Tibial nerve (tissue), 4 donors: ENCODE measurements at places on chromosomes 2 and 18. TPM values are rescaled to one million over a fixed set of nuclear protein-coding genes. Genes with fewer than 3 reads are reported as not detected.

DNA sequence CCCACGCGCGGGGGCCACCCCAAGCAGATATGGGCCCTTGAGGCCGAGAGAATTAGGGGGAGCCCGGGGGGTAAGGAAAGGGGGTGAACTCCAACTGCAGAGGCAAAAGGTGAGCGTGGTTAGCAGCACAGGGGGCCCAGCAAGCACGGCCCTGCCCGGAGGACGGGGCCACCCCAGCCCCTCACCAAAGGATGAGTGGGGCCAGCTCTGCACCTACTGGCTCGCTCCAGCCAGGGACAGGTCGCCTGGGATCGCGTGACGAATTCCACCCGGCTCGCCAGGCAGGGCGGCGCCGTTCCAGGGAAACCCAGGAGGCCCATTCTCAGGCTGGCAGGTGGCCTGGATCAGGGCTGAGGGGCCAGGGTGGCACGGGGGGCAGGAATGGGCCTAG is 38.6 kb downstream of the BIN1 start:
- no peaks in the 10 kb centered on the region for H3K27me3 ChIP-seq
- H3K27ac ChIP-seq: peak overlapping the region; percentile 91
- H3K4me3 ChIP-seq: no peak overlapping the region

GRCh38 chr2:2932692-2933305 is 444.8 kb downstream of the EIPR1 start:
- H3K4me3 ChIP-seq: no peak overlapping the region
- no peak for DNase-seq
- H3K4me1 ChIP-seq: no peaks in the 10 kb centered on the region

DNA sequence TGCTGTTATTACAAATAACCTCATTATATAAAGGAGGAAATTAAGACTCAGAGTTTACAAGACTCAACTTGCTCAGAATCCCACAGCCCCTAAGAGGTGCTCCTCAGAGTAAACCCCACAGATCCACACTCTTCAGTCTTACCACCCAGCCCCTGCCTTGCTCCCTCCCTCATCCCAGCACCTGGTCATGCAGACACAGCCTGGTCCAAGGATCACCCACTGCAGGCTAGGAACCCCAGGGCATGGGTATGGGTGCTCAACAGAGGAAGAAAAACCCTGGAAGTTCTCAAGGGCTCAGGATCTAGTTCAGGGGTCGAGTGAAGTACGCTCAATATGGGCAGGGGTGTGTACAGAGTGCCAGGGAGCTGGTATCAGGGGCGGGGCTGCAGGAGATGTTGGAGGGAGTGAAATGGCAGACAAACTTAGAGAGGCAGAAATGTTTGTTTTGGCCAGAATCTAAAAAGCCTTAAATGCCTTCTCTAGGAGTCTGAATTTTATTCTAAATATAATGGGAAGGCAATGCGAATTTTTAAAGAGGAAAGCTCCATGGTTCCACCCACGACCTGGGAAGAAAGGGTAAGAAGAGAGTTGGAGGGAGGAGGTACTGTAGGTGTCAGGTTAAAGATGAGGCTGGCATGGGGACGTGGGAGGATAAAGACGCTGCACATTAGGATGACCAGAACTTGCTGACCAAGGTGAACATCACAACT is 79.1 kb upstream of the MGAT4A start:
- no peaks in the 10 kb centered on the region for H3K27me3 ChIP-seq
- DNase-seq: no peak
- H3K36me3 ChIP-seq: no peaks in the 10 kb centered on the region

- no peaks in the 10 kb centered on the region for H3K36me3 ChIP-seq
- H3K4me3 ChIP-seq: no peak overlapping the region
- H3K27ac ChIP-seq: no peak overlapping the region
These were observed 205.1 kb downstream of the DNAH7 start for GRCh38 chr2:195863564-195863963.

DNA sequence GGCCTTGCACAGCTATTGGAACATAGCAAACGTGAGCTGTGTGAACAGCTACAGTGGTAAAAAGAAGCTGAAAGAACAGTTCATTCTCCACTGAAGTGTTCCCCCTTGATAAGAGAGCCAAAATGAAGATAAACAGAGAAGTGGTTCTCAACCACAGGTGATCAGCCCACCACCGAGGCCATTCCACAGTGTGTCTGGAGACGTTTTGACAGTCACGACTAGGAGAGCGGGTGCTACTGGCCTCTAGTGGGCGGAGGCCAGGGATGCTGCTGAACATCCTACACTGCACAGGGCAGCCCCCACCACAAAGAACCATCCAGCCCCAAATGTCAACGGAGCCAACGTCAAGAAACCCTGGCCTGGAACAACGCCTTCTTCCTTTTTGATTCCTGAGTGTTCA is 38.4 kb downstream of the ADCY3 start:
- no peaks in the 10 kb centered on the region for H3K36me3 ChIP-seq
- peak overlapping the region; percentile 38 for H3K27ac ChIP-seq
- H3K27me3 ChIP-seq: no peaks in the 10 kb centered on the region
- no peak overlapping the region for H3K4me3 ChIP-seq
- DNase-seq: no peak

- DNase-seq: no peak
- no peak overlapping the region for H3K27ac ChIP-seq
- H3K27me3 ChIP-seq: no peaks in the 10 kb centered on the region
- no peaks in the 10 kb centered on the region for H3K4me1 ChIP-seq
These were observed 649.5 kb upstream of the ZNF804A start for GRCh38 chr2:183948861-183949260.

DNA sequence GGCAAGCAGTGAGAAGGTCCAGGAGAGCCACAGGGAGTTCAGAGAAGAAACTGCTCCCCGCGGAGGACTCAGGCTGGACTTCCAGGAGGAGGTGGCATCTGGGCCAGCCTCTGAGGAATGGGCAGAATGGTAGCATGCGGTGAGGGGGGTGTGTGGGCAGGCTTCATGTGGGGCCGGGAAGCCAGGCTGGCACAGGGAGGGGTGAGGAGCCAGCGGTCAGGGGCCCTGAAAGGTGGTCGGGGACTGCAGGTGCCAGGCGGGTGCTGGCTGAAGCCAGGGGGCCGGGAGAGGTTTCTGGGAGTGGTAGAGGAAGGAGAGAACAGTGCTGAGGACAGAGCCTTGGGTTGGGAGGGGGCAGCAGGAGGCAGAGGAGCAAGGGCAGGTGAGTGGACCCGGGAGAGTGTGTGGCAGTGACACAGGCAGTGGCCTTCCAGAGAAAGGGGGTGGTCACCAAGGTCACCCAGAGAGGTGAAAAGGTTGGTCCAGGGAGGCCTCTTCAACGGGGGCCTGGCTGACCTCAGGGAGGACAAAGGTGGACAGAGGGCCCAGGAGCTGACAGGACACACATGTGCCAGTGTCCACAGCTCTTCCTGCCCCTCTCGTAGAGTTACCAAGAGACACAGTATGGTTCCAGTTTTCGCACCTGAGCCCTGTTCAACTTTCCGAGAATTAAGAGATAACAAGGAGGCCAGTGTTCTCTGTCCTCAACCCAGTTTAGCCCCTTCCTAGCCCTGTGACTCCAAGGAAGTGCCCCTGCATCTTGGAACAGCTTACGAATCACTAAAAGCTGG is 101.2 kb upstream of the ASB18 start:
- H3K27ac ChIP-seq: no peak overlapping the region
- no peak for DNase-seq
- no peaks in the 10 kb centered on the region for H3K4me1 ChIP-seq
- H3K27me3 ChIP-seq: no peaks in the 10 kb centered on the region
- no peak overlapping the region for H3K4me3 ChIP-seq

GRCh38 chr18:8999872-9000271 is 102.6 kb upstream of the NDUFV2 start:
- H3K4me3 ChIP-seq: no peak overlapping the region
- H3K36me3 ChIP-seq: no peaks in the 10 kb centered on the region
- no peak for DNase-seq
- H3K27ac ChIP-seq: no peak overlapping the region
- no peaks in the 10 kb centered on the region for H3K4me1 ChIP-seq
- no peaks in the 10 kb centered on the region for H3K27me3 ChIP-seq

DNA sequence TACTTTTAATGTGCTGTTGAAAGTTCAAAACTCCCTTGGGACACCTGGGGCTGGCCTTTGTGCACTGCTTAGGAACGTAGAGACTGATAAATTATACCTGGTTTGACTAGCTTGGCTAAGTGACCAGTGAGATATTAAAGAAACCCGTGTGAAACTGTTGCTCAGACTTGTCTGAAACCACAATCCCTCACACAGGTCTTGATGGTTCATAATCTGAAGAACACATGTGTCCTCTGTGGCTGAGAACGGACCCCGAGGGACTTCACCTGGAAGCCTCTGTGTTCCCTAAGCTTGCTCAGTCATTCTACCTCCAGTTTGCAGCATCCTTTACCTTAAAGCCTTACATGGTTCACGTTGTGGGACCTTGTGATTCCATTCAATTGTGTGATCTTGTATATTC is 218.8 kb downstream of the CBLN2 start:
- H3K27ac ChIP-seq: no peak overlapping the region
- H3K4me1 ChIP-seq: no peaks in the 10 kb centered on the region
- H3K4me3 ChIP-seq: no peak overlapping the region
- no peaks in the 10 kb centered on the region for H3K36me3 ChIP-seq
- H3K27me3 ChIP-seq: no peaks in the 10 kb centered on the region

DNA sequence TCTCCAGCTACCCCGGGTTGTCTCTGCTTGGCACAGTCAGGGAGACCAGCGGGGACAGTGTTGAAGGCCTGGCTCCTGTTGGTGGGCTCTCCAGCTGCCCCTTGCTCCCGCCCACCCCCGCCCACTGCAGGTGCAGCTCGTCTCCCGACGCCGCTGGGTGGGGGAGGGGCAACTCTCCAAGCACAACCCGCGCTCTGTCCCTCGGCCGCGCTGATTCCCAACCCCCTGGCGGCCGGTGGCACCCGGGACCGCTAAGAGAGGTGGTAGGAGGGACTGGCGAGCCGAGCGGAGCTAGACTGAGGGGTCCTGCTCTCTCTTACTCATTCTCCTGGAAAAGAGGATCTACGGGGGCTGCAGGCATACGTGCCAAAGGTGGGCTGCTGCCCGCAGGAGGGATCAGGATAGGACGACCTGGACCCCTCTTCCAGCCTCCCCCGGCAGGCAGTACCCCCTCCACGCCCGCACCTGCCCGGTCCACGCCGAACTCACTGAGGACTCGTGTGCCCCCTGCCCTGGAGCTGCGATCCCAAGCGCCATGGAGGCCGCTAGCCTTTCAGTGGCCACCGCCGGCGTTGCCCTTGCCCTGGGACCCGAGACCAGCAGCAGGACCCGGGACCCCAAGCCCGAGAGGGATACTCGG is 44.5 kb downstream of the DDX18 start:
- no peaks in the 10 kb centered on the region for H3K36me3 ChIP-seq
- H3K4me3 ChIP-seq: no peak overlapping the region
- no peaks in the 10 kb centered on the region for H3K27me3 ChIP-seq
- no peak for DNase-seq
- H3K27ac ChIP-seq: no peak overlapping the region
- no peaks in the 10 kb centered on the region for H3K4me1 ChIP-seq

DNA sequence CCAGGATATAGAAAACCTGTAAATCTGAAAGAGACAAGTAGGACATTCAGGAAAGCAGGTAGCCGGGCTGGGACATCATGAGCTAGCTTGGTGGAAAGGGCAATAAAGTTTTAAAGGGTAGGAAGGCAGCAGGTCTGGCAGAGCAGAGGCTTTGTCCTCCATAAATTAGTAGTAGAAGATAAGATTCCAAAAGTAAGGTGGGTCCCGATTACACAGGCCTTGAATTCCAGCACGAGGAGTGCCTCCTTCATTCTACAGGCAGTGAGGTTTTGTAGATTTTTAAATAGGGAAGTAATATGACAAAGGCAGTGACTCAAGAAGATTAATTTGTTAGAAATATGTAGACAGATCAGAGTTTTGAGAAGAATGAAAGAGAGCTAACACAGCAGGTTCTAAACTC is 160.7 kb downstream of the DTNB start:
- no peaks in the 10 kb centered on the region for H3K27me3 ChIP-seq
- H3K4me3 ChIP-seq: no peak overlapping the region
- H3K4me1 ChIP-seq: peaks cover 5% of the 10 kb centered on the region

DNA sequence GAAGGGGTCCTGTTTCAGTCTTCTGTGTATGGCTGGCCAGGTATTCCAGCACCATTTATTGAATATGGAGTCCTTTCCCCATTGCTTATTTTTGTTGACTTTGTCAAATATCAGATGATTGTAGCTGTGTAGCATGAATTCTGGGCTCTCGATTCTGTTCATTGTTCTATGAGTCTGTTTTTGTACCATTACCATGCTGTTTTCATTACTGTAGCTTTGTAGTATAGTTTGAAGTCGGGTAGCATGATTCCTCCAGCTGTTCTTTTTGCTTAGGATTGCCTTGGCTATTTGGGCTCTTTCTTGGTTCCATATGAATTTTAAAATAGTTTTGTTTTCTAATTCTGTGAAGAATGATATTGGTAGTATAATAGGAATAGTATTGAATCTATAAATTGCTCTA is 6.0 kb downstream of the SH3YL1 start:
- H3K4me1 ChIP-seq: no peaks in the 10 kb centered on the region
- peaks cover 19% of the 10 kb centered on the region for H3K36me3 ChIP-seq
- no peaks in the 10 kb centered on the region for H3K27me3 ChIP-seq
- DNase-seq: no peak
- H3K4me3 ChIP-seq: no peak overlapping the region
- no peak overlapping the region for H3K27ac ChIP-seq

DNA sequence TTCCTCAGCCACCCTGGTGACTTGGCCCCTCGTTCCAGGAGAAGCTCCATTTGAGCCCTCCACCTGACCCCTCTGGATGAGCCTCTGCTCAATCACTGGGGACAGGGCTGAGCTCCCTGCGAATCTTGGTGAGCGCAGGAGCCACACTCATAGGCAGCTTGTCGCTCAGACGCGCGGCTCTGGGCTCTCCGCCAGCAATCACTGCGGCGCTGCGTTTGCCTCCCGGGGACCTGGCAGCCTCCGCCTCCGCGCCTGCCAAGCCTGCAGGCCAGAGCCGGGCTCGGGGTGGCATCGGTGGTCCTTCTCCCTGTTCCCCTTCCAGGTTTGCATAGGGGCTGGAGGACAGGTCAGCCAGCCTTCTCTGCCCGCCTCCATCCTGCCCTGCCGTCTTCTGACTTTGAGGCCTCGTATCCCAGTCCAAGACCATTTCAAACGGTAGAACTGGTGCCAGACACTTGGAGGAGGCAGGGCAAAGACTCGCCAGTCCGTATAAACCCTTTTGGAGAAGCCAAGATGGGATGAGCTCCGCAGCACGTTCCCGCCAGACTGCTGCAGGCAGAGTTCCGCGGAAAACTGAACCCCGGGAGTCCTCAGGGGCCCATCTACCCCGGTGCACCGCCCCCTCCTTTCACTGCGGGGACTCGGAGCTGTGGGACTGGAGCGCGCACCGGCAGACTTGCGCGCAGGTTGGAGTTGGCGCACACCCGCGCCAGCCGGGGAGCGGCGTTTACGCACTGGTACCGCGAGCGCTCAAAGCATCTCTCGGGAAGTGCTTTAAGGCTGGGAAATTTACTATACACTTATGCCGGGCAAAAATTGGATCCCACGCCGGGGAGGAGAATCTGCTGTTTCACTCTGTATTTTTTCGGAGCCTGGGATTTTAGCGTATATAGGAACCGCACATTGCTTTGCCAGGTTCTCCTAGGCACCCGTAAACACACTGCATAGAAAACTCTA is 1.1 kb upstream of the TACR1 start:
- no peaks in the 10 kb centered on the region for H3K27me3 ChIP-seq
- H3K36me3 ChIP-seq: no peaks in the 10 kb centered on the region
- peaks cover 10% of the 10 kb centered on the region for H3K4me1 ChIP-seq
- DNase-seq: no peak
- peak overlapping the region; percentile 11 for H3K4me3 ChIP-seq
- no peak overlapping the region for H3K27ac ChIP-seq

GRCh38 chr18:32920796-32921787 is 148.3 kb upstream of the KLHL14 start:
- no peaks in the 10 kb centered on the region for H3K27me3 ChIP-seq

ABCG5 gene
- total RNA-seq: not detected

SCN7A gene
- 128 TPM for total RNA-seq

NR4A2 gene
- 25.3 TPM for total RNA-seq

LOXL3 gene
- total RNA-seq: 15.0 TPM

UPP2 gene
- total RNA-seq: not detected
